ENCODE measurements at places on chromosomes 7 and 10.

- no peak for DNase-seq
Measured at GRCh38 chr10:672203-672602, 17.3 kb downstream of the DIP2C start.

DNA sequence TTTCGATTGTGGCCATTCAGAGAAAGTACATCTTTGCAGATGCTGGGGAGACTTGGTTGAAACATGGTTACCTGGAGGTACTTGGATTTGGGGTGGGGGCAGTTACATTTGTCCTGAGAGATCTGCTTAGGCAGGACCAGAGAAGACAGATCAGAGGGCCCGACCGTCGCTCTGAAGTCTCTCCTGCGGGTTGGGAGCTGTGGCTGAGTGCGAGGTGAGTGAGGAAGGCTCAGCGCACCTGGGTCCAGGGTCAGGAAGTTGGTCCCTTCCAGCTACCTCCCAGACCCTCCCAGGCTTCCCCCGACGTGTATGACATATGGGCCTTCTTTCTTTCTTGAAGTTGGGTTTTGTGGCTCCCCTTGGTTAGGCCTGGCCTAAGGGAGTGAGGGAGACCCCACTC is 56.3 kb downstream of the LHPP start:
- no peak for DNase-seq

DNA sequence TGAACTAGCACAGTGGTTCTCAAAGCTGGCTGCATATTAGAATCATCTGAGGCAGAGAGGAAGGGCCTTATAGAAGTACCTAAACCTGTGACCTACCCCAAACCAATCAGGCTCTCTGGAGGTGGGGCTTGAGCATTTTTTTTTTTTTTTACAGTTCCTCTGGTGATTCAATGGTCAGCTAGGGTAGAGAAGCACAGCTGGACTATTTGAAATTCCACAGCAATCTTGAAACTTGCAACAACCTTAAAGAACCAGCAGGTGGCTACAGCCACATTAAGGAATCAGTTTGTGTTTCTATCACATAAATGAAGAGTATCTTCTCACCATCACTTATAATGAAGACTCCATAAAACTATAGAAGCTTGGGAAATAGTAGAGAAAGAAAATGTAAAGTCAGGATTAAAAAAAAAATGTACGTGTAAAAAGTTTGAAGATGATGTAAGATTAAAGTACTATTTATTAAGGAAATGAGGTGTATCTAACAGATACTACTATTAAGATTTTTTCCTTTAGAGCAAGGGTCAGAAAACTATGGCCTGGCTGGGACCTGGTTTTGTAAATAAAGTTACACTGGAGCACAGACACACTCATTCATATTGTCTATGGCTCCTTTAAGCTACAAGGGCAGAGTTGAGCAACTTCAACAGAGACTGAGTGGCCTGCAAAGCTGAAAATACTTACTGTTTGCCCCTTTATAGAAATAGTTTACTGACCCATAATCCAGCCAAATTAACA is 3.8 kb downstream of the RTKN2 start:
- DNase-seq, result peak; percentile 8

- no peak for DNase-seq
Measured at GRCh38 chr7:106613848-106614560, 47.0 kb downstream of the CCDC71L start.

DNA sequence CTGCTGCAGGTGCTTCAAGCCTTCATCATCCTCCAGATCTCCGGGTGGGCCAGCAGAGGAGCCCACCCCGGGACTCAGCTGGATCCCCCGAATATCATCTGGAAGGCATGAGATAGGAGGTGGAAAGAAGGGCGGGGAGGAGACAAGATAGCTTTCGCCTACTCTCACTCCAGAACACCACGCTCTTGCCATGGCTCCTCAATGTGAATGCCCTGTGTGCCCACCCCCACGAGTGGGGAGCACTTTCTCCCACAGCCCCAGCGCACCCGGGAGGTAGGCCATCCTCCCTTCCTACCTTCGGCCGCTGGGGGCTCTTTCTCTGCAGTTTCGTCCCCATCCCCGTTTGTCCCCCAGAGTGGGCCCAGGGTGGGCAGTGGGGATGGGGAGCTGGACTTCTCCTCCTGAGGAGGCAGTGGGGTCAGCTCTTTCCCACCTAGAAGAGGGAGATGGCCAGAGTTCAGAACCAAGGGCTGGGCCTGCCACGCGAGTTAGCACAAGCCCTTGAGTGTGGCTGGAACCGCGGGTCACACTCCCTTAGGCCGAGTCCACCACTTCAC is 8.9 kb downstream of the GIGYF1 start:
- DNase-seq, result no peak

DNA sequence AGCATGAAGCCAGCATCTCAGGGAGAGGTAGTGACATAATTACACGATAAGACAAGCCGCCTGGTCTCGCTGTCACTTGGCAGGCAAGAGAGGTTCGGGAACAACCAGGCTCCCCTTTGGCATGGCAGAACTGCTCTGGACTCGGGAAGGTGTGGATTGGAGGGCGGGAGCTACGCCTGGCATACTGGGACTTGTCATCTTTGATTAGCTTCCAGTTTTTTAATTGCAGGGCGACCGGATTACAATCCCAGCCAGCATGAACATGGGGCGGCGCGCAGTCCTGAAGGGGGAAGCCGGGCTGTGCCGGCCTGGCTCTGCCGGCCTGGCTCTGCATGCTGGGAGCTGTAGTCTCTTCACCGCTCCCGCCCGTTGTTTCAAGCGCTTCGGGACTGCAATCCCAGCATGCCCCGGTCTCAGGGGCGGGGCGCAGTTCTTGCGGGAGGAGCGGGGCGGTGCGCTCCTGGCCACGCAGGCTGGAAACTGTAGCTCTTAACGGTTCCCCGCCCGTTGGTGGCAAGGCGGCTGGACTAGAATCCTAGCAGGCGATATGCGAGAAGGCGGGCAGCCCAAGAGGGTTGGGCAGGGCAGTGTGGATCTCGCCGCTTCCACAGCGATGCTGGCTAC is 45.5 kb upstream of the ZNF716 start:
- DNase-seq, result no peak

DNA sequence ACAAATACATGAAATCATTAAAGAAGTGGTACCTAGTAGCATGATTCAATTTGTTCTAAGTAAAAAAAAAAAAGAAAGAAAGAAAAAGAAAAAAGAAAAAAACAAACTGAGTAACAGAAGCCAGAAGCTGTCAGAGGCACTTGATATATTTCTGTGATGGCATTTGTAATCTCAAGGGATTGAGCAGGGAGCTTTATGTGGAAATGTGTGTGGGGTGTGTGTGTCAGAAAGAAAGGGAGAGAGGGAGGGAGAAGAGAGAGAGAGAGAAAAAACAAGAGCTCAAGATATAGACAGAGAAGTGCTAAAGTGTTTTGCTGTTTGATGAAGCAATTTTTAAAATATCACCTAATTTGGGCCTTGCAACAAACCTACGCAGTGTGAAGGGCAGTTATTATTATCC is 357.6 kb upstream of the PCDH15 start:
- no peak for DNase-seq

GRCh38 chr7:31192986-31193385 is 140.9 kb downstream of the ADCYAP1R1 start:
- peak; percentile 77 for DNase-seq

- no peak for DNase-seq
Measured at GRCh38 chr10:46555713-46556514, 544 bp downstream of the GPRIN2 start.

GRCh38 chr10:33238643-33239042 is 95.8 kb downstream of the NRP1 start:
- no peak for DNase-seq

DNA sequence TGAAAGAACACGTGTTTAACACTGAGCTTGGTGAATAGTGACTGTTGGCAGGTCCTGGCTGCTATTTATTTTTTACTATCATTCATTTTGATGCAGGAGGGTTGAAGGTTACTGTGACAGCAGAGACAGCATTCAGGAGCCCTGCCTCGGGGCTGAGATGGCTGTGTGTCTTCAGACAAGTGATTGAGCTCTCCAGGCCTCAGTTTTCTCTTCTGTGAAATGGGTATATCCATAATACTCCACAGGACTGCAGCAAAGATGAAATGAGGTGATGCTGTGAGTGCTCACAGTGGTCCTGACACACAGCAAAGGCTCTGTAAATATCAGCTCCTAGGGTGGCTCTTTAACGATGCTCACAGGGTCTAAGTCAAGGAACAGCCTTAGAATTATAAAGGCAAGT is 295.2 kb downstream of the GFRA1 start:
- DNase-seq, result no peak

DNA sequence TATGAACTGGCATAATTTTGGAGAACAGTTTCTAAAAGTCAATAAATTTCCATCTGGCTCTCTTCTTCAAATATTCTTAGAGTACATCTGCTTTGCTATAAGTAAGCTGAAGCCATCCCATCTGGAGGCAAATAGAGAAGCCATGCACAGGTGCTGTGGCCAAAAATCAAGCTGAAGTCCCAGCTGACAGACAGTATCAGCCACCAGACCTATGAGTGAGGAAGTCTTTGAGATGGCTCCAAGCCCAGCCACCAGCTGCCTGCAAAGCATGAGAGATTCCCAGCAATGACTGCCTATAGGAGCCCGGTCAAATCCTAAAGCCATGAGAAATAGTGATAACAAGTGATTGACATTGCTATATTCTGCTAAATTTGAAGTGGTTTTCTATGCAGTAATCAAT is 21.7 kb upstream of the PRSS58 start:
- DNase-seq, result no peak

DNA sequence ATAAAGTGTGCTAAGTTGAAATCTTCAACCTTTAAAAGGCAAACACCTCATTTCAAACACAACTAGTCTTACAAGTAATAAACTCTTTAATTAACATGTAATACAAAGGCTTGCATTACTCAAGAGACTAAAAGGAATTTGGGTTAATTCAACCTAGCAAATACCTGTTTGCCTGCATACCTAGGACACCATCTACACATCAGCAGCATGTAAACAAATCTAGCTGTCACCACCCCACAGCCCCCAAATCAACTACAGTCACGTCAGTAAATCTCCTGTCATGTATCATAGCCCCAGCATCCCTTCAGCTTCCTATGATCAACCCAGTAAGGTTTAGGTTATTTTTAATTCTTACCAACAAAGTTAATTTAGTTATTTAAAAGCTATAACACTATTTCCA is 33.5 kb downstream of the ZNF800 start:
- DNase-seq, result no peak

DNA sequence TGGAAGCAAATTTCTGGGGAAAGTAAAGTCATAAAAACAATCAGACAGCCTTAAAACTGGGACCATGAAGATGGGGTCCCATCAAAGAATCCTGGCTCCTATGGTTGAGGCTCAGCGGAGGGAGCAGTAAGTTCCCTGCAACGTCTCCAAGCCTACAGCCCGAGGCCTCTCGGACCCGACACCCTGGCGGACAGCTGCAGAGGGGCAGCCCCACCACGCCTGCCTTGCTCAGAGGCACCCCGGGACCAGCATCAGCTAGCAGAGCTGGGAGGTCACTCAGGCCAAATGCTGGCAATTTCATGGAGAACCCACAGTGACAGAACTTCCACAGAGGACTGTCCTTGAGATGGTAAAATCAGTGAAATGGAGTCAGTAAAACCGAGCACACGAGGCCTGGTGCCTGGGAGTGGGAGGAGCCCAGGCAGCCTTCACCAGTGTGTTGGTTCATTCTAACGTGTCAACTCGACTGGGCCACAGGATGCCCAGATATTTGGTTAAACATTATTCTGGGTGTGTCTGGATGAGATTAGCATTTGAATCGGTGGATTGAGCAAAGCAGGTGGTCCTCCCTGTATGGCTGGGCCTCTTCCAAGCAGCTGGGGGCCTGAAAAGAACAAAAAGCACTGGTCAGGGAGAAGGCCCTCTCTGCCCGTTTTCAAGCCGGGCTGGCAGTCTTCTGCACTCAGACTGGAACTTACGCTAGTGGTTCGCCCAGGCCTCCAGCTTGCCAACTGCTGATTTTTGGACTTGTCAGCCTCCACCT is 96.2 kb upstream of the INSIG1 start:
- DNase-seq, result no peak

DNA sequence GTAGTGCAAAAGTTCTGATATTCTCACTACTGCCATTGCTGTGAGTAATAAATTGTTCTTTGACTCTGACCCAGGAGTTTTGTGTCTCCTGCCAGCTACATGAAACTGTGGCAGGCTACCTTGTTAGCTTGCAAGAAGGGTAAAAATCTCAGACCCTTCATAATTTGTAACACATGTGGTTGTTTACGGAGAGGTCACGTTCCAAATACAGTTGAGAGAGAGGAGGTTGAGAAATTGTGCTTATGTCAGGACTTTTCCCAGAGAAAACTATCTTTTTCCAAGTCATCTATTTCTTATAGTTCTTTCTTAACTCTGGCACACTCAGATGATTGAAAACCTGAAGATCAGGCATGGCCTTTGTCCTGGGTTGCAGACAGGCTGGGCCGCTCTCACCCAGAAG is 114.4 kb upstream of the SVIL start:
- no peak for DNase-seq

- no peak for DNase-seq
Measured at GRCh38 chr7:2520761-2521290, 1.3 kb downstream of the LFNG start.

- no peak for DNase-seq
Measured at GRCh38 chr10:133196936-133197758, 32.9 kb upstream of the UTF1 start.

DNA sequence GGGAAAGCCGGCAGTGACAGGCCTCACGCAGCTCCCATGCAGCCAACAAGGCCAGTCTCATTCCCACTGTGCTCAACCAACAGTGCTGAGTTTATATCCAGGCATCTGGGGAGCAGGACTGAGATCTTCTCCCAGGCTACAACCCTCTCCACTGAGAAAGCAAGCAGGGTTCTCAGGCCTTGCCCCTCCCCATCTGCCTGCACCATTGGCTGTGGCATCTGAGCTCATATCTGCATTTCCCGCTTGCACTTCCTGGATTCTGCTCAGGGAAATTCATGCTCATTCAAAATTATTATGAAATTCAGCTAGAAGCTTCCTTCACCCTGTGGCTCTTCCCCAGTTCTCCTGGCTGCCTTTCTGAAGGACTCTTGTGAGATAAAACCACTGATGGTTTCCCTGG is 1029.0 kb downstream of the GRM8 start:
- no peak for DNase-seq

- peak; percentile 76 for DNase-seq
Measured at GRCh38 chr7:33905389-33906032, at the start of gene BMPER. Gene BMPER (plus strand): TSS chr7:33905539. CDS start chr7:33905614, 75 bp downstream.

DNA sequence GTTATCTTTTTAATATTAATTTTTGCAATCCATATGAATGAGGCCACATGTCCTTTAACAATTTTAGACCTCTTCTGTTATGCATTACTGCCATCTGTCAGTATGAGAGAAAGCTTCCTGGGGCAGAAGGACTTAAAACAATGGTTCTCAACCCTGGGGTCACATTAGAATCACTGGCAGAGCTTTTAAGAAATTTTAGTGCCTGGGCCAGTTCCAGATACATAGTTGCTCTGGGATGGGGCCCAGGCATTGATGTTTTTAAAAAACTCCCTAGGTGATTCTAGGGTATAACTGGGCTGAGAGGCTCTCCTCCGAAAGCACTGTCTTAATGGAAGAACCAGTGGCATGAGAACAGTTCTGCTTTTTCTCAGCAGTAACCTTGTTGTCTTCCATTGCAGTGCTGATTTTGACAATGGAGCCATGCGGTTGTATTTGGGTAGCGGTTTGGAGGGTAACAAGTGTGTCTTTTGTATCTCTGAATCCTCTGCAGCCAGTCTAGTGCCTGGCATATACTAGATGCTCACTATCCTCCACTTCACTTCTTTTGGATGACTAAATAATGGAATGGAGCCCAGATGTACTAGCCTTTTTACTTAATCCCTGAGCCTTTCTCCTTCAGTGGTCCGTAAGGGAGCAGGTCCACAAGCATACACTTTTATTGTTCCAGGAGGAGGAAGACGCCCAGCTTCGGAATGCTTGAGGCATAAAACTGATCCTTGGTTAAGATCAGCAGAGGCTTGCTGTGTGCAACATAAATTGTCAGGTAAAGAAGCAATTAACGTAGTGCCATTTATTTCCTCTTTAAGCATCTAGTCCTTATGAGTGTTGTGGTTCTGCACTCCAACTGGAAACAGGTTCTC is 227.1 kb downstream of the AUTS2 start:
- DNase-seq, result peak; percentile 85

All from NCI-H1092 treated with DMSO at 0.1 percent for 48 hours (cell line).